ENCODE measurements at places on chromosomes 3 and 15.
A peak's percentile ranks its signal among the peaks of the same experiment; 100 is the strongest.

DNA sequence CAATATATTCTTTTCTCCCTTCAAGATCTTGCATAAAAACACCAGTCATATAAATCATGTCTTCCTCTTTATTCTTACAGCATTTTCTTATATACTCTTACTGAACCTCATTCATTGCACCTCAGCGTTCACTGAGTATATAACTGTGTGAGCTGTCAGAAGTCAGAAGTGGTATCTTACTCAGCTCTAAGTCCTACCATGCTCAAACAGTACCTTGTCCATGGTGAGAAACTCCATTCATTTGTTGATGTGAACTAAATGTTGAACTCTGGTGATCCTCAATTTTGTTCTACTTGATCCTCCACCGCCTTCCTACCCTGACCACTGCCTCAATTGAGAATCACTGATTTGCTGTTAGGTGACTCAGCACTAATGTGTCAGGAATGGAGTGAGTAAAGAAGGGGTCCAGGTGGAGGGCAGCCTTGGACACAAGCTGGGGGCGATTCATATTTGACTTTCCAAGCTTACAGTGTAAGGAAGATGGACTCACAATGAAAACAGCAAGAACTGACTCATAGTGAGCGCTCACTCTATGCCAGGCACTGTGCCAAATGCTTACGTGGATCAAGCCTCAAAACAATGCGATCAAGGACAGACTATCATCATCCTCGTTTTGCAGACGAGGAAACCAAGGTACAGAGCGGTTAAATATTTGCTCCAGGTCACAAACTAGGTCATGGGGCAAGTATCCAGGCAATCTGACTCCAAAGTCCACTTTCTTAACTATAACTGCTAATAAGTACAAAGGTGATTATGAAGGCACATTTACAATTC, 13.5 kb upstream of the ZFYVE19 start:
- peak; percentile 96 for DNase-seq

- DNase-seq: no peak
Measured at GRCh38 chr3:98026425-98027084, 8.6 kb downstream of the GABRR3 start.

DNA sequence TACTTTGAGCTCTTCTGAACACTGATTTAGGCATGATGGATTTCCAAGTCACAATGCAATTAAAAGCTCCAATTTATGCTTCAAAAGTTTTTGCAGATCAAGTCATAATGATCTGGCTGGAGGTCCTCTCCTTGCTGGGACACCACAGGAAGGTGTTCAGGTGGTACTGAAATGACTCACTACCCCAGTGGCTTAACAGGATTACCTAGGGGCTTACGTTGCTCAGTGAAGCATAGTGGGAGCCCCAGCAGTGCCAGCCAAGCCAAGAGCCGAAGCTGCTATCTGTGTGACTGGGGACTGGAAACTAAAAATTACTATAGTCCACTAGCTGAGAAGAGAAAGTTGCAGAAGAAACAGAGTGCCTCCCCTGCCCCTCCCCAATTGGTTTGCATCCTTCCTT, 110.1 kb upstream of the LPP start:
- no peak for DNase-seq

GRCh38 chr3:46987743-46988401, 8.4 kb downstream of the NBEAL2 start:
- DNase-seq: peak; percentile 78

DNA sequence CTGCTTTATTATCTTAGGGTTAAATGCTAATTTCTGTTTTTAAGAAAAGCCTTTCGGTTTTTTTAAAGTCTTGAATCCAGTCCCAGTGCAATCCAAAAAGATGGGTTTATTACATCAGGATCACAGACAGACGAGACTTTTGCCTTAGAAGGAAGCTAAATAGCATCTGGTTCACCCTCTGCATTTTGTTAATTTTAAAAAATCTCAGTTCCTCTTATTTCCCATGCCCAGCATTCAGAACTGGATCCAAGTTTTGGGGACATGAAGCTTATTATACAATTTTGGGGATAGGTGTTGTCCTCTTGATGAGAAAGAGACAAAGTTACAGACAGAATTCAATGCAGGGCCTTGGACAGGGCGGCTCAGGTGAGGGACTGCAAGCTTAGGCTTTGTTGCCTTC, 181.5 kb upstream of the LYSMD4 start:
- DNase-seq: no peak

DNA sequence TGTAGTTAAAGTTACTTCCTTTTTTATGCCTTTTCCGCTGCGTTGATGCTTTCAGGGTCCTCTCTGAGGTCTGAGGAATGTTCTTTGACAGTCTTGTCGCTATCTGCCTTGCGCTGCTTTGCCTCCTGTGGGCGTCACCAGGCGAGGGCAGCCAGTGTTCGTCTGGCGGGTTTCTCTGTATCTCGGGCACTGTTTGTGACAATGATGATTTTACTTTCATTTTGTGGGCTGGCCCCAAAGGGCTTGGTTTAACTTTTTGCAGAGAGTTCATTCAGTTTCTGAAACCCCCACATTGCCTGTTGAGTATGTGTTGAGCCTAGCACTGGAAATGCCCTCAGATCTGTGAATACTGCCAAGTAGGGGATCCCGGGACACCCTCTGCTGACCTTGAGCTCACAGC, 24.6 kb upstream of the SACM1L start:
- no peak for DNase-seq

- DNase-seq: no peak
Measured at GRCh38 chr3:54378184-54378583, 255.8 kb downstream of the CACNA2D3 start.

- no peak for DNase-seq
Measured at GRCh38 chr3:117463276-117464115, 753.9 kb downstream of the TUSC7 start.

DNA sequence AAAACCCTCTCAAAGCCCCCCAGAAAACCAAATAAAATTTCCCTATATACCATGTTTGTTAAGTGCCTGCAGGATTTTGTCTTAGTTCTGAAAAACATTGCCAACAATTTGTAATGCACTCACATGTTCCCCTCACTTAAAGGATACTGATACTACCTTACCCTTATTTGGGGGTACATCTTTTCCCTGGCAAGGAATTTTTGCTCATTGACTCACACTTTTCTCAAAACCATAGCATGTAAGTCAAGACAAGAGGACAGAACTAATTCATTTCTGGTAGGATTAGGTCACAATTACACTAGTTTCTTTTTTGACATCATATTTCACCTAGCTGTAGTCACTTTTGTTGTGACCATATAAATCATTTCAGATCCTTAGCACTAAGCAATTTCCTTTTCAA, 222.2 kb downstream of the THRB start:
- DNase-seq: no peak

- DNase-seq: no peak
Measured at GRCh38 chr3:100163787-100164186, 49.5 kb upstream of the FILIP1L start.

DNA sequence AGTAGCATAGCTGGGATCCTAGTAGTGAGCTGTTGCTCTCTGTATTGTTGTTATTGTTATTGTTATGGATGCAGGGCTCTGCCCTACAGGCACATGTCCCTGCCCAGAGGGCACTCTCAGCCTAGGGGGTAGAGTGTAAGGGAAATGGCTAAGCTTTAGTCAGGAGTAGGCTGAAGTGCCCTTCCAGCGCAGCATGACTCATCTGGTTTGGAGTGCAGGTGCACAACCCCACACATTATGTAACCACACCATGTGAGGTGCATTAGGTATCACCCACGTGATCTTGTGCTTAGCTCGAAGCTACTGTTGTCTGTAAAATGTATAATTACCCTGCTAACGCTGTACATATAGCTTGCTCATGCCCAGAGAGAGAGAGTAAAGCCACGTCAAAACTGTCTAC, 48.3 kb upstream of the TIPARP start:
- DNase-seq: peak; percentile 38

- DNase-seq: no peak
Measured at GRCh38 chr3:123499322-123499721, 50.4 kb upstream of the ADCY5 start.

DNA sequence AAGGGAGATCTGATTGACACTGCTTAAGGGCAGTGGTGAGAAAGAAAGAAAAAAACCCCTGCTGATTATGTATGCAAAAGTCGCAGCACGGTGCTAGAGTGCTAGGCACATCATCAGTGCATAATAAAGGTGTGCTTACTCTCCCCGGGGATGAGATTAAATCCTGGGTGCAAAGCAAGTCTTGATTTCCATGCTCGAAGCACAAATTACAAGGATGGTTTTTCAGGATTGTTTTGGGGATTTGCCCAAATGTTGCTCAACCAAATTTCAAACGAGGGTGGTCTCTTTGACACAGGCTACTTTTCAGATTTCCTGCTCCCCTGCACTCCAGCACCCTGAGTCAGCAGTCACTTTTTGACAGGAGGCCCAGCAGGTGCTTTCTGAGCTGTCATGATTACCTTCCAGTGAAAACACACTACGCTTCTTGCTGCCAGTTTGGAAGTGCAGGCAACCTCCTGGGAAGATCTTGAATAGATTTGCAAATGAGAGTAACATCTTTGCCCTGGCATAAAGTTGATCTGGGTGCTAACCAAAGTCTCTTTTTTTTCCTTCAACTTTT, 167.5 kb upstream of the TRIM42 start:
- DNase-seq: no peak

- DNase-seq: no peak
Measured at GRCh38 chr15:95446854-95447253, 883.6 kb upstream of the NR2F2 start.

- no peak for DNase-seq
Measured at GRCh38 chr3:138072796-138073195, 42.6 kb downstream of the DZIP1L start.

DNA sequence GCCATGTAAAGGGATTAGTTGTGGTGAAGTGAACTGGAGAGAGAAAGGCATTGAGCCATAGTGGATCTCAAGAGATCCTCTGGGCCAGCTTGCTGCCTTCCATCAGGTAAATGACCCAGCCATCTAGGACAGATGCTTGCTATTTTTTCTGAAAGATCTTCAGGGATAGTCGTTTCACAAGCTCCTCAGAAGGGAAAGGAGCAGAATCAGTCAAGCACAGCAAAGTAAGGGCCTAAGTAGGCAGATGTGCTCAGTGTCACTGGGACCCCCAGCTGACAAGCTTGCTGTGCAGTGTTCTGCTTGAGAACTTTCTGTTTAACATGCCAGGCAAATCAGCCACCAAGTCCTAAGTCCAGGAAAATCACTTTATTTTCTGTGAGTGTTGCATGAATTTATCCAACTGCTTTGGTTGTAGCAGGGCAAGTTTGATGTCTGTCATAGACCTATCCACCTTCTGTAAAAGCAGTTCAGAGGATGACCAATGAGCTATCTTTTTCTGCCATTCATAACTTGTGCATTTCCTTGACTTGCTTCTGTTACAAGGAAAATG, 319.8 kb downstream of the IL5RA start:
- DNase-seq: no peak

DNA sequence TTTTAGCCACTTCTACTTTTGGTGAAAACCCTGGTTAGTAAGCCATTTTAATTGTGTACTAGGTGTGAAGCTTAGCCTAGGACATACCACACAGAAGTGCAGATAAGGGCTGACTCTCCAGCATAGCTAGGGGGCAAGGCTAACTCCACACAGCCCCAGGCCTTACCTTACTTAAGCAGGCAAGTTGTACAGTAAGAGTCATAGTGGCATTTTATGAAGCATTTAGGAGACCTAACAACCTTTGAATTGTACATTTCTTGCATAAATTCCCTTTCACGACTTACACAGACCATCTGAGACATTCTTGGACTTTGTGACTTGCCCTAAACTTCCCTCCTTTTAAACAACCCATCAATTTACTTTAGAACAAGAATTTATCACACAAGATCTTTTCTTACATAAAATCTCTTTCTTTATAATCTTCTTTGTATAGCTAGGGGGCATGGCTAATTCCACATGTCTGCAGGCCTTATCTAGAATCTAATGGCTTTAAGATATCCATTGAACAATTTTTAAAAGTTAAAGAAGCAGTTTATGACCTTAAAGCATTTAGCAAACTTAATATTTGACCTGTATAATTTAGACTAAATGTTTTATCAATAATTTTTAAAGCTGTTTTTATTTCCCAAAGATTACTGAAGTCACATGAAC, 18.7 kb upstream of the SKIL start:
- DNase-seq: no peak

DNA sequence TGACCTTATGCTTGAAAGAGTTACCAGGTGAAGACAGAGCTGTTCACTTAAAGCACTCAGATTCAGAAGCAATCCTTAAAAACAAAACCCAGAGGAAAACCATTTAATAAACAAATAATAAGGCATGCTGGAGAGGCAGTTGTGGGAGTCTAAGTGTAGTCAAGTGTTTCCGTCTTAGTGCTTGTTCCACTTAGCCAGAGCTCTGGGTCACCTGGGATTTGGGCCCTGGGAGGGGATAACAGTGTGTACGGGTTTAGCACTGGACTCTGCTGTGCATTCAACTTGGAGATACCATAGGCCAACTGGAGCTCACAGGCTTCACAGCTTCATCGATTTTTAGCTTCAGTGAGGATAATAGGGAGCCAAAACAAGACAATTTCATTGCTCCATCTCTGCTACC, 444.6 kb downstream of the CNTN4 start:
- no peak for DNase-seq

GRCh38 chr15:99344639-99345038, 93.4 kb downstream of the LRRC28 start:
- no peak for DNase-seq

- no peak for DNase-seq
Measured at GRCh38 chr3:157087780-157088600, 72.0 kb downstream of the CCNL1 start.

DNA sequence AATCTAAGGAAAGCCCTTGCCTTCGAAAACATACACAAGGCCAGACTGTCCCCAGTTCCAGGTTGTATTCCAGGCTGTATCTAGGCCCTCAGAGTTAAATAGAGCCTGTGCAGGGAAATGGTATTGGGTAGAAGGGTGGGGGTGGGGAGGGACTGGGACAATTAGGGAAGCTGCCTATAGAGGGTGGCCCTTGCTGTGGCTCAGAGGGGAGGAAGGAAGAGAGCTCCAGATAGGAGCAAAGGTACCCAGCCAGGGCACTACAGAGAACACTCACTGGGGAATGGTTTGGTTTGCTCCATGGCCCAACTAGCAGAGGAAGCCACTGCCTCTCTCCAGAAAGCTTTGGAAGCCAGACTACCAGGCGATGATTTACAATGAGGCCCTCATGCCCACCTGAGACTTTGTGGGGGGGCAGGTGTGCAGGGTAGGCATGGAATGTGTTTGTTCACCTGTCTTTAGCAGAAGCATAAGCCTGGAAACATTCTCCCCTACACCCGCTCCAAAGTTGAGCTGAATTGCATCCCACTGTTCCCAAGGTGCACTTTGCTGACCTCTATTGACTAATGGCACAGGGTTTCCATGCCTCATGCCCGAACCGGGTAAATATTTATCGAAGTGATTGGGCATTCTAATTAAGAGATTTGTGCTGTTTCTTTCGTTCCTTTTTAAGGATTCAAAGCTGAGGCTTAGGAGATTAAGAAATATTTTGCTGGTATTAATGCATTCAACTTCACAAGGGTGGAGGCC, 6.3 kb upstream of the TLE3 start:
- no peak for DNase-seq

DNA sequence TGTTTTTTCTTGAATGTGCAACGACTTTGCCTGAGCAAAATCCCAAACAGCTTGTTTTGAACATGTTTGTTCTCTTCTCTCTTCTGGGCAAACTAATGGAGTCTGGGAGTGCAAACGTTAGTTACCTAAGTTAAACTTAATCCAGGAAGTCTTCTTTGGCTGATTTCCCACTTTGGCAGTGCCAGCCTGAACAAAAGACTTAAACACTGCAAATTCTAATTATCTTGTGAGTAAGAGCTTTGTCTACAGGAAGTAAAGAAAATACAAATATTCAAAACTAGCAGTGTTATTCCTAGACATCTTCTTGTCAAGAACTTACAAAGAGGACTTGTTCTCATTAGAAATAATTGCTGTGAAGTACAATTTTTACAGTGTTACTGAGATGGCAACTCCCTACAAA, 16.7 kb upstream of the DENND6A start:
- peak; percentile 10 for DNase-seq

All from HT-29 (cell line).